HEK293T (cell line): ENCODE measurements at places on chromosomes 5 and 9.
A peak's percentile ranks its signal among the peaks of the same experiment; 100 is the strongest.

GRCh38 chr9:137672907-137673791 is 54.3 kb downstream of the EHMT1 start:
- peak; percentile 70 for DNase-seq

DNA sequence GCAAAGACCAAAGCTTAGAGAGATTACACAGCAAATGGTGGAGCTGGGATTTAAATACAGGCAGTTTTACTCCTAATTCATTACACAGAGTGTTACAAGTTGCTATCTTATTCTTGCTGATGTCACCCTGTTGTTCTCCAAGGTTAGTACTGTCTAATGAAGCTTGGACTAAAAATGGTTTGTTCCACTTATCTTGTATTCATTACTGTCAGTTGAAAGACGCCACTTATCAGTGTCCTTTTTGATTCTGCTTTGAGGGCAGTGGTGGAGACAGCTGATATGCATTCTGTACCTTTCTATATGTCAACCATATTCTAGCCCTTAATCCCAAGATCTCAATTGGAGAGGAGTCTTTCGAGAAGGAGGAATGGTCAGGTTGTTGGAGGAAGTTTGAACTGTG is 14.0 kb upstream of the DENND4C start:
- DNase-seq: no peak

- no peak for DNase-seq
Measured at GRCh38 chr9:14228602-14229001, 85.3 kb downstream of the NFIB start.

DNA sequence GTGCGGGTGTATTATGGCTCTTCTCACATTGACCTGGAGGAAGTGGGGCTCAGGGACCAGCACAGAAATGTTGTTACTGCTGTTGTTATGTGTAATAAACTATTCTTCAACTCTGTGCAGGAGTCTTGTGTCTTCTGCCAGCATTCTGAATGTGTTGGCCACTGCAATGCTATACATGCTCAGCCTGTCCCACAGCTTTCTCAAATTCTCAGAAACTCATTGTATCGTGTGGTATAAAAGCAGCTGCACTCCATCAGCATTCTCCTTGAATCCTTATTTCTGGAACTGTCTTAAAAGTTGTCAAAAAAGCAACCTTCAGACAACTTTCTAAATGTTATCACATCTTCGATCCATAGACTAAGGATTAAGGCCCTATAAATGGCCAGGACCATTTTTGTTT is 72.0 kb downstream of the ZNF474 start:
- DNase-seq: no peak

- no peak for DNase-seq
Measured at GRCh38 chr9:100111235-100111634, 12.2 kb downstream of the INVS start.

DNA sequence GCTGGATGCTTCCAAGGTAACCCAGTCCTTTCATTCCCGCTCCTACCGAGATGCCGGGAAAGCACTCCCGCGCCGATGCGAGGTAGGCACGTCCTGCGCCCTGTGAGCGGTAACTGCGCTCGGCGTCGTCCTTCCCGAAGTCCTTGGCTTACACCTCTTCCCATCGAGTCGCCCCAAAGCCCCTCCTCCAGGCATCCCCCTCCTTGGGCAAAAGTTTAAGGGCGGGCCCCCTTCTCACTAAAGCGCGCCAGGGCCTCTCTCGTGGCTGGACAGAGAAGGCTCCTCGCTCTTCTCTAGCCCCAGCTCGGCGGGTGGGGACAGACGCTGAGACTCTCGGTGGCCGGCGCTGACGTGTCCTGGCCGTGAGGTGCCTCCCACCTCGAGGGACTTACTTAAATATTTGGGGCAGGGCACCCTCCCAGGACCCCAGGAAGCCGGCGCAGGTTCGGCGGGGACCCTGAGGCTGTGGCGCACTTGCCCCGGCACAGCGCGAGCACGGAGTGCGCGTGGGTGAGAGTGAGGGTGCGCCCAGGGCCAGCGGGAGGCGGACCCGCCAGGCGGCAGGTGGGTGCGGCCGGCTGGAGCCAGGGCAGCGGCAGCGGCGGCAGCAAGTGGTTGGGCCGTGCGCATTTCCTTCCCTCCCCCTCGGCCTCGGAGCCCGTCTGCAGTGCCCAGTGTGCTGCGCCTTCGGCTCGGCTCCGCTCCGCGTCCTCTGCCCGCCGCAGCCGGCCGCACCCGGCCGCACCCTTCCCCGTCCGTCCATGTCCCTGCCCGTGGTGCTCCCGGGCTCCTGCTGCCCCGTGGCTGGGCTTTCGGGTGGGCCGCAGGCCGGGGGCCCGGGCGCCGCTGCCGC is at the start of gene ENTREP1:
Gene ENTREP1 (plus strand): TSS at position 667 of the 853 bp plus-strand sequence. CDS start 95 bp downstream, at position 762.
- DNase-seq: peak; percentile 62

DNA sequence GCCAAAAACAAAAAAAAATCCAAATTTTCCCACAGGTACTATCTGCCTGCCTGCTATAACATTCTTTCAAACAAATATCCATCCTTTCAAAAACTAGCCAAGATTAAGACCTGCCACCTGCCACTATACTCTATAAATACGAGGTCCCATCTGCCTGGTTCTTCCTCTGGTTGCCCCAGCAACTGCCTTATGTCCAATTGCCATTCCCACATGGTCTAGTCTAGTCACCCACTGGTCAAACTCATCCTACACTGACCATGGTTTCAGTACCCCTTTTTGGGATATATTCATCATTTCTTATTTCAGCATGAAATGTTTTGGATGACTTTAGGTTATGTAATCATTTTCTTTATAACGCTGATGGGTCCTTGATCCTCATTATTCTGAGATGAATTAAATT is 95.1 kb upstream of the CCNG1 start:
- DNase-seq: no peak

GRCh38 chr9:87479801-87480201 is 17.9 kb upstream of the DAPK1 start:
- DNase-seq: no peak

DNA sequence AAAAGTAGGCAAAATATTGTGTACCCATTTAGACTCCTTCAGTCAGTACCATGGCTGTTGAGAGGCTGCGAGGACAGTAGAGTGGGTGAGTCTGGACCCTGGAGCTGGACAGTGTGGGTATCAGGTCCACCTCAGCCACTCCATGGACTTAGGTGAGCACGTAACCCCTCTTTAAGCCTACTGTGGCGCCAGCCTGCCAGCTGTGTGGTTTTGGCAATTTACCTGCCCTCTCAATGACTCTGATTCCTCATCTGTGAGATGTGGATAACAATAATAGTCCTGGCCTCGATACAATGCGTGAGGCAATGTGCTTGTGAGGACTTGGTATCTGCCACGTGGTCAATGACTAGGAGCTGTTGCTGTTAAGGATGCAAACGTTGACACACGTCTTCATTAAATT is 17.9 kb downstream of the SLC1A3 start:
- DNase-seq: no peak

DNA sequence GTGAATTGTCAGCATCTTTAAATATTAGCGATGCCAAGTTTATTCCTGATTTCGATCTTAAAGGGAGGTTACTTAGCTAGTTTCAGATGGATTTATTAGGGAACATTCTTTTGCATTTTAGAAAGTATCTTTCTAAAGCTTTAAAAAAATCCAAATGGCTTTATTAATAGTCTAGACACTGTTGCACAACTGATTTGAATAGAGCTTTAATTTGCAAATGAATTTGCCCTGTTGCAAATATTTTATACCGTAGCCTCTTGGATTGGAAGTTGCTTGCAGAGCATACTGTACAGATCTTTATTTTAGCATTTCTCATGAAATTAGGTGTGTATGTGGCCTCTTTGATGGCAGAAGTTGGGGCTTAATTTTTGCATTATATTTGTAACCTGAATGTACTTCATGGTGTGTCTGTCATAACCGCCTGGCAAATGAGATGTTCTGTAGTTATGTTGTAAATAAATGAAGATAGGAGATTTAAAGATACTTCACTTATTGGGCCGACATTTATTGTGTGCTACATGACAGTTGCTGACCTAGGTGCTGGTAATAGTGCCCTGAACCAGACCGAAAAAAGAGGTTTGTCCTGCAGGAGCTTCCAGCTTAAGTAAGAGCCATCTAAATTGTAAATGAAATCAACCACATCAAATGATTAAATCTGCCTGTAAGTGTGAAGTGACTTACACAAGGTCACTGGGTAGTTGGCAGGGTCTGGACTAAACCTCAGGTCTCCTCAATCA is 1.8 kb downstream of the TCERG1 start:
- DNase-seq: no peak

GRCh38 chr5:111234125-111234524 is 9.9 kb downstream of the CAMK4 start:
- no peak for DNase-seq

DNA sequence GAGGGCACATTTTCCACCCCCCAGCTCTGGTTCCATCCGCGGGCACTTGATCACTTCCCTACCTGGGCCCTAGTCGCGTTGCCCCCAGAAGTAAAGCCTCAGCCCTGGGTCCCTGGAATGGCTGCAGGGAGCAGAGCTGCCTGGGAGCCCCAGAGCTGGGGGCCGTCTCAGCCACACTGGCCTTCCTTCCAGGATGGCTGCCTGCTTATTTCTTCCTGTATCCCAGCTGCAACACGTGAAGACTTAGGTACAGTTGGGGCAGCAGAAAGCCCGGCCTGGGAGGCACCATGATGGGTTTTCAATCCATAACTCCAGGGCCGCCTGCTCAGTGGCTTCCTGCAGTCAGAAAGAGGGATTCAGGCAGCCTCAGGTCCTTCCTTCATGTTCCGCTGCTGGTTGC is 232.3 kb downstream of the IRX2 start:
- DNase-seq: no peak

DNA sequence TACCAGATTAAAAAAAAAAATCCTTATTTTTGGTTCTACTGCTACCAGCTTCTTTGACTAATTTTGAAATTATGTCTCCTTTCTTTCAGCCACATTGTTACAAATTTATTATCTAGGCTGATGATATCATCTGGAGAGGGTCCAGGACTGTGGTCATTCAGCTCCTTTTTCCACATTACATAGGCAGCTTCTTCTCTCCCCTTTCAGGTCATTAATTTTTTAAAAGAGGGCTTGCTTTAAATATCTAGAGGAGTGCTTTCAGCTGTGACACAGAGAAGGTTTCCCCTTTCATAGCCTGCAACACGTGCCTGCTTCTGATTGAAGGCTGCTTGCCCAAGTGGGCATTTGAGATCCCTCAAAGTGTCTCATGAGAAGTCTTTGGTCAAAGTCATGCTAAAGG is 155.7 kb upstream of the PAPPA start:
- DNase-seq: no peak

DNA sequence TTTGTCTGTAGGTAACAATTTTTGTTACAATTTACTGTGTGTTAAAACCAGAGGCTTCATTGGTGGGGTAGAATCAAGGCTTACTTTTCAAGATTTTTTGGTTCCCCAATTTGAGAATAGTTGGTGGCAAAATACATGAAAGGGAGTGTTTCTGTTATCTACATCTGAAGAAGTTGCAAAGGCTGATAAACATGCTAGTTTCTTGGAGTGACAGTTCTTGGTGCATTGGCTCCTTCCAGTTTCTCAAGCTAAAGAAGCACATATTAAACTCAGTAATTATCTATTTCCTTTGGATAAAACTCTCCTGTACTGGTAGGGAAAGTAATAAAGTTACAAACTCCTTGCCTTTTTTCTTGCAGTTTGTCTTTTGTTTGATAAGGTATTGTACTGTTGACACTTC is 5.9 kb downstream of the MACIR start:
- DNase-seq: no peak

GRCh38 chr9:136017289-136018190 is 56.4 kb upstream of the UBAC1 start:
- DNase-seq: no peak

GRCh38 chr9:73348471-73348870 is 196.8 kb downstream of the ANXA1 start:
- DNase-seq: no peak

GRCh38 chr9:87390361-87390760 is 107.3 kb upstream of the DAPK1 start:
- DNase-seq: no peak

DNA sequence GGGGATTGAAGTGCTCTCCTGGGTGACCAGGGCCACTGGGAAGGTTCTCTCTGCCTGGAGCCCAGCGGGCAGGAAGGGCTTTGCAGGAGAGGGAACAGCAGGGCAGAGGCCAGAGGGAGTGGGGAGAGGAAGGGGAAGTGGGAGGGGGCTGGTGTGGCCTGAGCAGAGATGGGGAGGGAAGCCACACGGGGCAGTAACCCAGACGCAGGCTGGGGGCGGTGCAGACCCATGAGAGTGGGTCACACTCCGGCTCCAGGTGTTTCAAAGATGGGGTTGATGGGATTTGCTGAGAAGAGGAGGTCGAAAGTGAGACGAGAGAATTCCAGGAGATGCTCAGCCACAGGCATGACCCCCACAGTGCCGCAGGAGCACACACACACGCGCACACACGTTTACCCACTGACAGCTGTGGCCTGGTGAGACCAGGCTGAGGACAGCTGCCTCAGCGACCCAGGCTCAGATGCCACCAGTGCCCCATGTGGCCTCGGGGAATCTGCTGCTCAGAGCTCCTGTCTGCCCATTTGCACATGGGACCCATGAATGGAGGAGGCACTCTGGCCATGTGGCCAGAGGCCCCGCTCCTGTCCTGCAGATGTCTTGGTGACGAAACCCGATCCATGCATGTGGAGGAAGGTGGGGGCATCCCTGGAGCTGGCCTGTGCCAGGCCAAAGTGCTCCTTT is 32.7 kb upstream of the FCN2 start:
- DNase-seq: no peak

GRCh38 chr5:56164376-56164775 is 68.8 kb downstream of the ANKRD55 start:
- no peak for DNase-seq

GRCh38 chr5:62460578-62460983 is 48.0 kb downstream of the IPO11 start:
- peak; percentile 22 for DNase-seq

- DNase-seq: no peak
Measured at GRCh38 chr5:162372256-162372655, 304.7 kb downstream of the GABRG2 start.

DNA sequence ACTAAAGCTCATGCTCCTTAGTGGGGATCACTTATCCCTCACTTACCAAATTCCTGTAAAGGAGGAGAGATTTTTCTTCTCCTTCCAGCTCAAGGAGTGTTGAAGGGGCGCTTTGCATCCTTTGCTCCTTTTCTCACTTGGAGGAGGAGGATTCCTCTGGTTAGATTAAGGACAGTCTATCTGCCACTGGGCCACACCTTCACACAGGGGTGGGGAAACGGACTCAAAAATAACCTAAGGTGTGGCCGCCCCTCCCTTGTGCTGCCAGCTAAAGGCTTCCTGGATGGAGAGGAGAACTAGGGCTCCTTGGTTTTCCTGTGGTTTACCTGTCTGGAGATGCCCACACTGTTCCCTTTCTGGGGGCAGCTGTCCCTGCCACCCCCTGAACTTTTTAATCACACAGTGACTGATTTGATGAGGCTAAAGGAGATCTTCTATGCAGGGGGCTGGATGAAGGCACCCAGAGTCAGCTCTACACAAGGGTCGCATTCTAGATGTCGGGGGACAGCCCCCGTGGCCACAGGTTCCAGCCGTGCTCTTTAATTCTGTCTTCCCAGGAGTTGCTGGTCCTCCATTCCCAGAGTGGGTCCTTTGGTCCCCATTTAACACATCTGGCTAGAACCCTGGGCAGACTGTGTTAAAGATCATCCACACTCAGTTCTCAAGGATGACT is 14.4 kb downstream of the GLRX start:
- no peak for DNase-seq
